ENCODE measurements at places on chromosomes 7 and 10.

- no peak for DNase-seq
Measured at GRCh38 chr10:43109671-43110249, 28.5 kb upstream of the CSGALNACT2 start.

GRCh38 chr7:94888551-94888950 lies 18.8 kb upstream of the PPP1R9A start:
- DNase-seq = no peak

DNA sequence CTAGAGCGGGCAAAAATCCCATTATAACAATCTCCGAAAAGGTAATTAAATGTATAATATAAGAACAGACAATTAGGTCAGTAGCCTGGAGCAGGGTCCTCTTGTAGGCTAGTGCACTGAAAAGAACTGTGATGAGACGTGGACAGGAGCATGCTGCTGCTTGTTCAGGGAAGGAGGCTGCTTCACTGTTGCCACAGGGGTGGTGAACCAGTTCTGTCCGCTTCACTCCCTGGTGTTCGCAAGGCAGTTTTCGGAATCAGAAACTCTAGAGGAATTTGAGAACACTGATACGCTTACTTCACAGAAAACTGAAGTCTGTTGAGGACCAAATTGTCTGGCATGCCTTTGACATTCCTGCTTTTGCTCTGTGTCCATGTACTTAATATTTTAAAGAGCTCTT lies 17.4 kb downstream of the ZNRF2 start:
- no peak for DNase-seq

DNA sequence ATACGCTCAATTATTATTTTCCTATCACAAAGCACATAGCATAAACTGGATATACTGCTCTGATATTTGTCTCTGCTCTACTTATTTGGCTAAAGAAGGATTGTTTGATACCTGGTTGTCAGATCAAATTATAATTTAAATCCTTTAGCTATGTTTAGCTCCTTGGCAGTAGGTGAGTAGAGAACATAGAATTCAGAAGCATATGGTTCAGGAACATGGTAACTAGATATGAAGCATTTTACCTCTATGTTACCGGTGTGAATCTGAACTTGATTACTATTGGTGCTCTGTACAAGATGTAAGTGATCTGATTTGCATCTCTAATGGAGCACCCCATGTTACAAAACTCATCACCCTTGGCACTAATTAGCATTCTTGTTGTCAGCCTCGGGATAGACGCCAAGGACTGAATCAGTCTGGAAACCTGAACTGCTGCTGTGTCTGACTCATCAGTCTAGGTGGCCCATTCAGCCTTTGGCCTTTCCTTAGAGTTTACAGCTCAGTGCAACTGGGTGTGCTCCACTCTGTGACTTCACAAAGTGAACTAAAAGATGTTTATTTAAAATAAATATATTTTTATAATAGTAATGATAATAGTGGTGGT lies 12.3 kb upstream of the MYPN start:
- DNase-seq = no peak

DNA sequence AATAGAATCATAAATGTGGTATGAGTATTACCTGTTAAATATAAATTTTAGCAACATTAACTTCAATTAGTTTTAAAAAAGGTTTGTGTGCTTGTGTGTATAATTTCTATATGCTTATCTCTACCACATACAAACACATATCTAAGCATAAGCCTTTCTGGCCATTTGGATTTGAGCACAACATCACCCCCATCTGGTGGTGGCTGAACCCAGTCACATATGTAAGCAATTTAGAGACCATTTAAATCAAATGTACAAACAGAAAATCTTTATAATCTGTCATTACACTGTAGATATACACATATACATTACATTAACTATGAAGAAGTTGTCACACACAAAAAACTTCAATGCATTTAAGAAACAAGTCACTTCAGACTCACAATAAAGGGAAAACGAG lies 31.7 kb downstream of the GPR22 start:
- DNase-seq = no peak

DNA sequence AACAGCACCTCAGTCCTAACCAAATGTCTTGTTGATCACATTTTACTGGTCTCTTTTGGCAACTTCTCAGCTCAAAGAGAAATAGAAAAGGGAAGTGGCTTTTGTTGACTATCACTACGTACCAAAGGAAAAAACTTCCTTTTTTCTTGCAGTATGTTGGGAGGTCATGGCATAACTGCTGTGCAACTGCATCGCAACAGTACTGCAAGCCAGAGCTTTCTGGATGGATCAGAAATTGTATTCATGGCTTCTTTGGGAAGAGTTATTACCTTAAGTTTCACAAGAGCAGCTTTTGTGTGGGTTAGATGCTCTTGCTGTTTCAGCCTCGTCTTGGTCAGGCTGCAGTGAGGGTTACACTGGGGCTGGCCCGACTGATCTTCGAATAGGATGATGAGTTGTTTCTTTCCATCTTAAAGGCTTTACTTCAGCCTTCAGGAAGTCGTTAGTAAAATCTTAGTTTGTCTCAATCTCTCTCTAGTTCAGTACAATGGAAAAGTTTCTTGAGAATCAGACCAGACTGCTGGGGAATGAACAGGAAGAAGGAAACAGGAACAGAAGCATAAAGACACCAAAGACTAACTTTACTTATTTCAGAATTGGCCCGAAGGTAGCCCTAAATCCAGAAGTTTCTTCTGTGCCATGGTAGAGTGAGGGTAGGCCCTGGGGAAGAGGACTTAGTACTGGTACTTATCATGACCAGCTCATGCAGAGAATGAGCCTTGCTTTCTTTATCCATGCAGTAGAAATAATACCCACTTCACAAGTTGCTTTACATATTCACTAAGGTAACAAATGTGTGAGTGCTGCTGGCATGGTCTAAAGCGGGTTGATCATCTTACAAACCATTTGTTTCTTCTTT lies 153.6 kb downstream of the CELF2 start:
- no peak for DNase-seq

- DNase-seq = no peak
Measured at GRCh38 chr7:151431281-151431767, 8.6 kb downstream of the CRYGN start.

GRCh38 chr10:92822060-92822634 lies 26.2 kb upstream of the EXOC6 start:
- no peak for DNase-seq

DNA sequence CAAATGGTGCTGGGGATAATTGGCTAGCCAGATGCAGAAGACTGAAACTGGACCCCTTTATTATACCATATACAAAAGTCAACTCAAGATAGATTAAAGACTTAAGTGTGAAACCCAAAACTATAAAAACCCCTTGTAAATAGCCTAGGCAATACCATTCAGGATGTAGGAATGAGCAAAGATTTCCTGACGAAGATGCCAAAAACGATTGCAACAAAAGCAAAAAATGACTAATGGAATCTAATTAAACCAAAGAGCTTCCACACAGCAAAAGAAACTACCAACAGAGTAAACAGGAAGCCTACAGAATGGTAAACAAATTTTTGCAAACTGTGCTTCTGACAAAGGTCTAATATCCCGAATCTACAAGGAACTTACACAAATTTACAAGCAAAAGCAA lies 30.9 kb upstream of the PLXDC2 start:
- DNase-seq = no peak

- no peak for DNase-seq
Measured at GRCh38 chr7:138029941-138030340, 28.1 kb upstream of the CREB3L2 start.

DNA sequence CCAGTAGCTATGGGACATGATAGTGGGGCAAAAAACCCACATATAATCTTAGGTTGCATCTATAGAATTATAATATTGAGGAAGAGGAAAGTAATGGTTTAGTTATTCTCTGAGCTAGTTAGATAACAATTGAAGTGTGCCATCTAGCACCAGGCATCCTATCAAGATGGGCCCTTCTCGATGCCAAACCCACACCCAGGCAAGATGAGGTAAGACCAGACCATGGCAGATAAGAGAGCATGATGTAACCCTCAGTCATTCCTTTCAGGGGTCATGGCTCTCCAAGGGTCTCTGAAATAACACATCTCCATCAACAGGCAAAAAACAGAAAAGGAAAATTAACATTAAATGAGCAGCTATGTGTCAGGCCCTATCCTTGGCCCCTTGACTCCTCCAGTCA lies 128.7 kb downstream of the SH3PXD2A start:
- no peak for DNase-seq

- DNase-seq = no peak
Measured at GRCh38 chr10:62543571-62544355, 169.6 kb downstream of the ZNF365 start.

GRCh38 chr7:70711452-70711851 lies 420.5 kb upstream of the GALNT17 start:
- no peak for DNase-seq

DNA sequence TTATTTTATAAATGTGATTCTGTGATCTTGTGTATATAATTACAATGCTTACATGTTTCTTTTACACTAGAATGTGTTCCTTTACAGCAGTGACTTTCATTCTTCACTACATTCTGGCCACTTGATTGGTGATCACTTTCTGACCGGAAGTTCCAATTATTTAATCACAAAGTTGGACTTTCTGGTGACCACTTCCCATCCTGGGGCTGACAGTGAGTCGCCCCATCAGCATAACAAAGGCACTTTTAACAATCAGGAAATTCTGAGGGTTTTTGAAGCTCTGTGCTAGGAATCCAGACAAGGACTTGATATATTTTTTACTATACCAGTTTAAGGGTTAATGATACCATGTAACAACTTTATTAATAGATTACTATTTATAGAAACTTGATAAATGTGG lies 282.3 kb upstream of the KAT6B start:
- DNase-seq = no peak

DNA sequence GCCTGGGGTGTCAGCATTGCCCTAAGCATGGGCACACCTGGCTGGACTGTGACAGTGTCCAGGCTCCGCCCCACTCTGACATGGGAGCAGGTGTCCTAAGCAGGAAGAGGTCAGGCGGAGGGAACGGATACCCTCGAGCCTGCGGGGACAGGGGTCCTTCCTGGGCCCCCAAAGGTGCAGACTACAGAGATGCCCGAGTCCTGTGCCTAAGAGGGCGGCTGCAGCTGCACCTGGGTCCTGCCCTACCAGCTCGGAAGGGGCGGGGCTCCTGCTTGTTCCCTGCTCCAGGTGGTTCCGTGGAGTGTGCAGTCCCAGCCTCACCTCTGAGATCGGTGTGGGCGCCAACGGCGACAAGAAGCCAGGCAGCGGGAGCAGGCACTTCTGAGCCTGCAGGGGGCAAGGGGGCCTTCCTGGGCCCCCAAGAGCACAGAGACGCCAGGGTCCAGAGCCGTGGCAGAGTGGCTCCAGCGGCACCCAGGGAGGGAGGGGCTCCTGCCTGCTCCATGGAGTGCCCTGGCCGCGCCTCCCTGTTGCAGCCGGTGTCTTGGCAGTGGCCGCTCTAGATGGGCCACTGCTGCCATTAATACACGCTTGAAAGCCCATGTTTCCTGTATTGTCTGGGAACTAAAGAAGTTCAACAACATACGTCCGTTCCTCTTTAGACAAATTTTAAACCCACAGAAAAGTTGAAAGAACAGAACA lies 64.5 kb upstream of the CACNA2D1 start:
- DNase-seq = no peak

- DNase-seq = no peak
Measured at GRCh38 chr7:71235253-71235652, 103.3 kb downstream of the GALNT17 start.

DNA sequence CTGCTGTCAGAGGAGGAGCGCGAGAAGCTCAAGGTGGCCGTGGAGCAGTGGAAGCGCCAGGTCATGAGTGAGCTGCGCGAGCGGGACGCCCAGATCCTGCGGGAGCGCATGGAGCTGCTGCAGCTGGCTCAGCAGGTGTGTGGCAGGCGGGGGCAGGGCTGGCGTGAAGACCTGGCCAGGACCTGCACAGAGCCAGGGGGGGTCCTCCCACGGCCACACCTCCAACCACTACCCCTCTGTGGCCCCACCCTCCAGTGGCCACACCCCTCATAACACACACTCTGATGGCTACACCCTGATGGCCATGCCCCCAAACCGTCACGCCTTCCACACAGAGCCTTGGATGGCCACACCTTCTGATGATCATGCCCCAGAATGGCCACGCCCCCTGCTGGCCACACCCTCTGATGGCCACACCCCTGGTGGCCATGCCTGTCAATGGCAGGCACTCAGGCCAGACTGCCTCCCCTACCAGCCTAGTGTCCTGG lies 23.4 kb upstream of the DPYSL4 start:
- no peak for DNase-seq

GRCh38 chr10:116132780-116133399 lies 140.1 kb downstream of the GFRA1 start:
- DNase-seq = no peak

DNA sequence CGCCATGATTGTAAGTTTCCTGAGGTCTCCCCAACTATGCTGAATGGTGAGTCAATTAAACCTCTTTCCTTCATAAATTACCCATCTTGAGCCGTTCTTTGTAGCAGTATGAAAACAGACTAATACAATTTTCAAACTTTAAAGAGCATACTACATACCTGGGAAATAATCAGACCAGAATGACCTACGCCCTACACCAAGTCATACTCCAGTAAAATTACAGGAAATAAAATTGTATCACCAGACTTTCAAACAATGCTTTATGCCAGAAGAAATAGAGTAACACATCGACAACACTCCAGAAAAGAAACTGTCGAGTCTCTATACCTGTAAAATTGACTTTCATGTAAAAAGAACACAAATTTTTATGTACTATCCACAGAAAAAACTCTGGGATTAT lies 18.7 kb downstream of the RSU1 start:
- DNase-seq = no peak

GRCh38 chr7:123131140-123131539 lies 68.6 kb downstream of the SLC13A1 start:
- no peak for DNase-seq

GRCh38 chr10:127874671-127875448 lies 17.9 kb downstream of the CLRN3 start:
- DNase-seq = no peak

- no peak for DNase-seq
Measured at GRCh38 chr10:30186371-30186875, 127.0 kb upstream of the JCAD start.

GRCh38 chr10:23384364-23384763 lies 39.8 kb upstream of the C10orf67 start:
- DNase-seq = no peak

DNA sequence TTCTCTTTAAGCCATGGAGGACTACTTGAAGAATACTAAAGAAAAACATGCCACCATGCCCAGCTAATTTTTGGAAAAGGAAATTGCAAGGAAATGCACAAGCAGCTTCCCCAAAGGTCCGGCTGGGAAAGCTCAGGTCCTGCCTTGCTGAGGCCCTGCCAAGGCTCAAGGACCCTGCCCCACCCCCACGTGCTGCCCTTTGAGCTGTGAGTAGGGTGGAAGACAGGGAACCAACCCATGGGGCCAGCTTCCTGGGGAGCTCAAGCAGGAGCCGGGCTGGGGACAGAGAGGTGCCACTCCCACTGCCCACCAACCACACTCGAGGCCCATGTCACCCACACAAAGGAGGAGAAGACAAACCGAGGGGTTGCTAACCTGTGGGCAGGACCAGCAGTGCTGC lies 78.2 kb downstream of the SLIT1 start:
- DNase-seq = no peak

GRCh38 chr10:89651916-89652573 lies 7.0 kb upstream of the PANK1 start:
- DNase-seq = no peak

- peak; percentile 62 for DNase-seq
Measured at GRCh38 chr7:67619175-67619574, 622.5 kb downstream of the TYW1 start.

GRCh38 chr7:51451751-51452476 lies 135.3 kb upstream of the COBL start:
- no peak for DNase-seq

- no peak for DNase-seq
Measured at GRCh38 chr10:113430634-113431397, 122.0 kb upstream of the HABP2 start.

GRCh38 chr7:519484-520390 lies at the start of gene PDGFA:
PDGFA (minus strand) TSS chr7:519846; CDS start chr7:519001, 845 bp downstream.
- DNase-seq = no peak

Data from forelimb muscle (tissue), 1 donor.